MM.1S (cell line): ENCODE measurements at places on chromosomes 4 and X.
A peak's percentile ranks its signal among the peaks of the same experiment; 100 is the strongest.

- DNase-seq: no peak
These were observed 5.8 kb downstream of the HMGB2 start for GRCh38 chr4:173328236-173328901.

DNA sequence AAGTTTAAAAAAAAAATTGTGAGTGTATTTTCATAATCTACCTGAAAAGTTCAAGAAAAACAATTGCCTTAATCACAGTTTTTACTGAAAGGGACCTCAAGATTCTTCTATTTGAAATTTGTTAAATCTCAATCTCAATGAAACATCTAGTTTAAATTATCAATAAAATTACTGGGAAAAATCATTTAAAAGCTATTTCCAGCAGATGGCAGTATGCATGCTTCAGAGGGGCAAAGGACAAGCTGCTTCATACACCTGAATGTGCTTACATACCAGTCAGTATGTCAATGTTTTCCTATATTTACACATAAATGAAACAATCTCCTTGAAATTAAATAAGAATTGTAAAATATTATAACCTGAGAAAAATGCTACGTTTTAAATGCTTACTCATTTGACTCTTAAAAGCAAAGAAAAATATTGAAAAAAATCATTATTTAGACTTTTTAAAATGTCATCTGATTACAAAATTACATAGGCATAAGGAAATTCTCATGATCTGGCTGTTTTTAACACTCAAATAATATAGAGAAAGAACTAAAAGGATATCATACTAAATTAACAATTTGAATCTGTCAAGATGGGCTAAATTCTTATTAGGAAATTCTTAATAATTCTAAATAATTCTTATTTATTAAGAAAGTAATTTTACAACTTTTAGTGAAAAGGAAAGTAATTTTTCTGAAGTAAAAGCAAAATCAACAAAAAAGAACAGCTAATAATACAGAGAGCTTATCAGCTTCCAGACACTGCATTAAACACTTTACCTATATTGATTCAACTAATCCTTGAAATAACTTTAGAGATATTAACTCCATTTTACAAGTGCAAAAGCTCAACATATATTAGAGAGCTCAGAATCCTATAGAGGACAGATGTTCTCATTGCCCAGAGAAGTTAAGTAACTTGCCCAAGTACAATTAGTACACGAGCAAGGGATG is 242.1 kb downstream of the ADAMTS3 start:
- peak; percentile 33 for DNase-seq

GRCh38 chr4:86872135-86872534 is 20.1 kb downstream of the C4orf36 start:
- DNase-seq: no peak

- DNase-seq: no peak
These were observed 77.4 kb downstream of the ANAPC4 start for GRCh38 chr4:25454476-25454875.

GRCh38 chr4:186722796-186723291 is 812 bp downstream of the FAT1 start:
- peak; percentile 27 for DNase-seq

GRCh38 chr4:105542039-105542438 is 10.4 kb upstream of the ARHGEF38 start:
- DNase-seq: no peak

DNA sequence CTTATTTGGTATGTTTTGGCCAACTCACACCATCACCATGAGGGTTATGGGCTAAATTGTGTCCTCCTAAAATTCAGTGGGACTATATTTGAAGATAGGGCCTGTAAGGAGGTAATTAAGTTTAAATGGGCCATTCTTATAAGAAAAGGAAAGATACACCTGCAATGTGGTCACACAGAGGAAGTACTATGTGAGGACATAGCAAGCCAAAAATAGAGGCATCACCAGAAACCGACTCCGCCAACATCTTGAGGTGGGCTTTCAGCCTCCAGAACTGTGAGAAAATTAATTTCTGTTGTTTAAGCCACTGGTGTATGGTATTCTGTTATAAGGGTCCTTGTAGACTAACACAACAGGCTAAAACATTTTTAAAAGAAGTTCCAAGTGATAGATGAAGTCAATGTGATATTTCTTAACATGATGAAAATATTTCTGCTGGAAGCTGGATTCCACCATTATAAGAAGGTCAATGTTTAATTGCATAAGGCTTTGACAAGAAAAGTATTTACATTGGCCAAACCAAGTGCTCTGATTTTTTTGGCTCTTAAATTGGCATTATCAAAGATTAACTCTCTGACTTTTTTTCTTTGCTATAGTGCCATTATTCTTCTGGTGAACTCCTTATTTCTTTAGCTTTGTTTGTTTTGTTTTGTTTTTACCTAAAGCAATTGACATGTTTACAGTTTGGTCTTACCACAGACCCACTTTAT is 540.9 kb downstream of the PPARGC1A start:
- DNase-seq: peak; percentile 82
